Activated naive CD8-positive, alpha-beta T cell treated with anti-CD3 and anti-CD28 coated beads, Interleukin-2, amount 10 ng/mL, durations not matched to agents 7 days and 5 days (primary cell): ENCODE measurements at places on chromosomes 3 and 15. TPM values are rescaled to one million over a fixed set of nuclear protein-coding genes. Genes with fewer than 3 reads are reported as not detected.

DNA sequence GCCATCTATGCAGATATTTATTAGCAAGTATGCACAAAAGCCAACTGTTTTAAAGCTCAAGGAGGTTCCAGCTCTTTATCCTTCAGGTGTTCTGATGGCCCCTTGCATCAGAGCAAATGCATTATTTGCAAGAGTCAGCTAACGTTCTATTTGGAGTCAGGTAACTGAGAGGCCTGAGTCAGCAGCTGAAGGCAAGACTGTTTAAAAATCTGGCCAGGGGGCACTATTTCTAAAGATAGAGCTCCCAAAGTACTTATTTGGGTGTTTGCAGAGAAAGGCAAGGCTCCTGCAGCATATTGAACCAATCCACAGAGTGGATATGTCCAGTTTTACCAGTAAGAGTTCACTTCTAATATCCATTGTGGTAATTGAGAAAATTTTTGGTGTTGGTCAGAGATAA lies 146.1 kb downstream of the LRTM1 start:
- no peak for DNase-seq

GRCh38 chr3:111476701-111477100 lies 65.3 kb upstream of the CD96 start:
- DNase-seq: no peak

The A4GNT gene
- not detected for total RNA-seq

DNA sequence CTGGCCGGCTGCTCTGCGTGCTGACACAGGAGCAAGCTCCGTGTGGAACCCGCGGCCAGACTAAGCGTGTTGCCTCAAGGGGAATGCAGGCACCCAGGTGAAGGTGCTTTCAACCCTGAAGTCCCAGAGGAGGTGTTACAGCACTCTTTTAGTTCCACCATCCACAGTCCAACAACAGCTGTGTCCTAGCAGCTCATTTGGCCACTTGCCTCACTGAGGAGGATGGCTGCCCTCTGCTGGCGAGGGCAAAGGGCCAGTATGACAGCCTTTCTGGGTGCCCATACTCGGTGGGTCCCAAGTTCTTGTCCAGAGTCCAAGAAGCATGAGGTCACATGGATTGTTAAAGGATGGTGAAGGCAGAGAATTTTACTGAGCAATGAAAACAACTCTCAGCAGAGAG lies 87.8 kb downstream of the C3orf85 start:
- DNase-seq: no peak

- DNase-seq: no peak
Observed at GRCh38 chr3:155147588-155147987, 67.5 kb downstream of the MME start.

The GOLGA8S gene
- total RNA-seq: 1.2 TPM

The RGMA gene
- total RNA-seq: 0.30 TPM

The CFAP91 gene
- 0.94 TPM for total RNA-seq

The CCR5 gene
- 44.3 TPM for total RNA-seq

The ESYT3 gene
- 0.19 TPM for total RNA-seq

GRCh38 chr15:39934397-39935071 lies 619 bp downstream of the EIF2AK4 start:
- DNase-seq: peak; percentile 31

- DNase-seq: no peak
Observed at GRCh38 chr3:103126115-103126514, 691.3 kb downstream of the ZPLD1 start.

GRCh38 chr3:2774481-2775249 lies 335.5 kb downstream of the IL5RA start:
- no peak for DNase-seq

- no peak for DNase-seq
Observed at GRCh38 chr3:182726258-182727142, 66.8 kb upstream of the ATP11B start.

The CCK gene
- total RNA-seq: not detected

DNA sequence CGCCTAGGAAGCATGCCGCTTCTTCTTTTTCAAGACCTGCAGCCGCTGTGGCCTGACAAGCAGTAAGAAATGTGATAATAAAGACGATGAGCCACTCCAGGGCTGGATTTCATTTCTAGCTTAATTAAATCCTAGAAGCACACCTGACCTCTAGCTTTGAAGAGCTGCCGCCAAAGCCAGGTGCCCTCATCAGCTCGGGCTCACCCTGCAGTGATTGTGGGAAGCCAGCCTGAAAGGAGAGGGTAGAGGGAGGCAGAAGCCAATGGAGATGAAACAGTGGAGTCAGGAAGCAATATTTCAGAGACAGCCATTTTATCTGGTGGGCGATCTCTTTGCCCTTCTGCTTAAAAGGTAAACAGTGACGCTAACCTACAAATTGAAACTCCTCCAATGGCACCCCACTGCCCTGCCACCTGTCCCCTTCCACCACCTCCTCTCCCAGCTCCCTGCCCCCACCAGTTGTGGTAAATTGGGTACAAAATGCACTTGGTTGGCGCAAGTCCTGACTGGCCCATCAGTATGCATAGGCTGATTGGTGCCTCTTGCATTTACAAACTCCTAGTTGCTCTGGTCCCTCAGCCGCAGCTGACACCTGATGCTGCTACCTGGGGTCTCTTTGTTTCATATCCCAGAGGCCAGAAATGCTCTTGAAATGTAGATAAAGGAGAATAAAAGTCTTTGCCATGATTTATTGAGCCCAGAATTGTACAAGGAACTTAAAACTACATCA lies 385.3 kb downstream of the PDCD6IP start:
- no peak for DNase-seq

GRCh38 chr3:12205171-12205570 lies 46.5 kb upstream of the TIMP4 start:
- DNase-seq: no peak

The PAK6 gene
- 0.91 TPM for total RNA-seq

DNA sequence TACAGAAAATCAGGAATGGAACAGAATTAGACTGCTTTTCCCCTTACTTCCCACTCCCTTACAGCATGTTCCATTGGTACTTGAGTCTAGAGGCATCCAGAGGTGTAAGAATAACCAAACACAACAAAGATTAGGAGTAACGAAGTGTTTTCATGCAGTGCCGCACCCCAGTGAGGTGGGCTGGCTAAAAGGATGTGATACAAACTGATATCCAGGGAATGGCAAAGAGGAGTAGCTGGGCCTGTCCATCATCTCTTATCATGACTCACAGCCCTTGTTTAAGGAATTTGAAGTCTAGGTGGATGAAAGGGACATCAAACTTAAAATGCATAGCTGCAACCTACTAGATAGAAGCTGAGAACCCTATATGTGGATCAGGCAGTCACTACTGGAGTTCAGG lies 16.4 kb downstream of the SCG5 start:
- DNase-seq: no peak

The MRAS gene
- 1.0 TPM for total RNA-seq

GRCh38 chr3:49813497-49814174 lies at the start of gene UBA7:
UBA7 (minus strand) TSS chr3:49813953; CDS start chr3:49813787, 166 bp downstream.
- DNase-seq: peak; percentile 61

- no peak for DNase-seq
Observed at GRCh38 chr15:75034615-75035014, 11.2 kb downstream of the PPCDC start.

The GADL1 gene
- total RNA-seq: not detected

DNA sequence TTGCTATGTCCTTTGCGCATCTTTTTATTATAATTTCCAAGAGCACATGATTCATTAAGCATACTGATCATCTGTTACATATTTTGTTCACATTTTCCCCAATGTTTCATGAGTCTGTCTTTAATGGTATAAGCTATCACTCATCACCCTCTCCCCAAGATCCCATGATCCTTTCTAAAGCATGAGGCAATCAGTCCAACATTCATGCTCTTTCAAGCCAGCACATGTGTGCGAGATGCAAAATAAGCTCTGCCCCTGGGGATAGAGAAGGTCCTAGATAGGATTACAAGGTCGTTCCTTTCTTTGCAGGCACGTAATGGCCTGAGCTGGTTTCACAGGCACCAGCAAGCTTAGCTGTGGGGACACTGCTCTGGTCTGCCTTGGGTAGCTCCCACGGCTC lies 32.2 kb upstream of the B3GNT5 start:
- DNase-seq: no peak

The NR2E3 gene
- total RNA-seq: not detected

DNA sequence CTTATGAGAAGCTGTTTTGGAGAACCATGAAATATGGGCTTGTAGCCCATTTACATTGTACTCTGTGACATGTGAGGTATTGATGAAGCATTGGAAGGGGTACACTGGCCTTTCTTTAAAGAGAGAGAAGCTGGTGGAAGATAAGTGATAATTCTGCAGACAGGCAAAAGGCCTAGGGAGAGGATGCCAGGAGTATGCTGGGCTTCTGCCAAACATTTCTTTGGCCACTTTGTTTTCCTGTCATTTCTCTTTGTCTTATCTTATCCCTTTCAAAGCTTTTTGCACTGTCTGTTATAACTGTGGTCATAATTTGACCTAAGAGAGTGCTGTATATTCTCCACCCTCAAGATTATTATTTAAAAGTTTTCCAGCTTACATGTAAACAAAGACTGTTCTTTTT lies 109.6 kb upstream of the SEMA6D start:
- no peak for DNase-seq

DNA sequence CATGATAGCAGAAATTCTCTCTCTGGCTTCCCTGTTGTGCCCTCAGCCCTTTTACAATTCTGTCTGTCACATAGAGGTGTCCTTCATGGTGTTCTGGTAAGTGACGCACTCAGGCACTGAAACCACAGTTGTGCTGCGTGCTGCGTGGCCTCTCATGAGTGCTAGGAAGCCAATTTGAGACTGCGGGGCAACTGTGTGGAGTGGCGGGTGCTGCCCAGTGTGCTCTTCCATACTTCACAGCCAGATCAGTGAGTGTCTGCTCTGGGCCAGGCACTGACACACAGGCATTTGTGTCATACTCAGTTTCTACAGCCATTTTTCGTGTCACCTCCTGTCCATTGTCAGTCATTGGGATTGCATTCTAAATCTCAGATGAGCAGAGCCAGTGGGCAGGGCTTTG lies 133.1 kb upstream of the PLXNA1 start:
- no peak for DNase-seq

GRCh38 chr15:78737187-78737820 lies 74.0 kb downstream of the ADAMTS7 start:
- no peak for DNase-seq

- DNase-seq: no peak
Observed at GRCh38 chr3:31157047-31157694, 262.7 kb upstream of the GADL1 start.

- no peak for DNase-seq
Observed at GRCh38 chr3:54982807-54983206, 54.9 kb upstream of the LRTM1 start.

DNA sequence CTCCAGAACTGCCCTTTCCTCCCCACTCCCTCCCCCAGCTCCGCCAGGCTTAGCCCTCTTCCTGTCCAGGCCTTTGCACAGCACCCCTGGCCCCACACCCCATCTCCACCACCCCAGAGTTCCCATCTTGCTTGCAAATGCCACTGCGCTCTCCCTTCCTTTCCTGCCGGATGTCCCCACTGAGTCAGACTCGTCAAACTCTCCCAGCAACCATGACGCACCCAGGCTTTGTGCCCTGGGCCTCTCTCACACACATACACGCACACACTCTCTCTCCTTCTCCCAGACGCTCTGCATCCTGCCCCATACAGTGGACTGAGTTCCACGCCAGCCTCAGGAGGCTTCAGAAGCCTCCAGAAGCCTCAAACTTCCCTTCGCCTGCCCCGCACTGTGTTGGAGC lies 2.8 kb upstream of the CCDC9B start:
- DNase-seq: no peak

The GABRR3 gene
- not detected for total RNA-seq

The DHFR2 gene
- total RNA-seq: 7.7 TPM

GRCh38 chr15:23416349-23417276 lies 30.4 kb downstream of the GOLGA6L2 start:
- DNase-seq: no peak

DNA sequence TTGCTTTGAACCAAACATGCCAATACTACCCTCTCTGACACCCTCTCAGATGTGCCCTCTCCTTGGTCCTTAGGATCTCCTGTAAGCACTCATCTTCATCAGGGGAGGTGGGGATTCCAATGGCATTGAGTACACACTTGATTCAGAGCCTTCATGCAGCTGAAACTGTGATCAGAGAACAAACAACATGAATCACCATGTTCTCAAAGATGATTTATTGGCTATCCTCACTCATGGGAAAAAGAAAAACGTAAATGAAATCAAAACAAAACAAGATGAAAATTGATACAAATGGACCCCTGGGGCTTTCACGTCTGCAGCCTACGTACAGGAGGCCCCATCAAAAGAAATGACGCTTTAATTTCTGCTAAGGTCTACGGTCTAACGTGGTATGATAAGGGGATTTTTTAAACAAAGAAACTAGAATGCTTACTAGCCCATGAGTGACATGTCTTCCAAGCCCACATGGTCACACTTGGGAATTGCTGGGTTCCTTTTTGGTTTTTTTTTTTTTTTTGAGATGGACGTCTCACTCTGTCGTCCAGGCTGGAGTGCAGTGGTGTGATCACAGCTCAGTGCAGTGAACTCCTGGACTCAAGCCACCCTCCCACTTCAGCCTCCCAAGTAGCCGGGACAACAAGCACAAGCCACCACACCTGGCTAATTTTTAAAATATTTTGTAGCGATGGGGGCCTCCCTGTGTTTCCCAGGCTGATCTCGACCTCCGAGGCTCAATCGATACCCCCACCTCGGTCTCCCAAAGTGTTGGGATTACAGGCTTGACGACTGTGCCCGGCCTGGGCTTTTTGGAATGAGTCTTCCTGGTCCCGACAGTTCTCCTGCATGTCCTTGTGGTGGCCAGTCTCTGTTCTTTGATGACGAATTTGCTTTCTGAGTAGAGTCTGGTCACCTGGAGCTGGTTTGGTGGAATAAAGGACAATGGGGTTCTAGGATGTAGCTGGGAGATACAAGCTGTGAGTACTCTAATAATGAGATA lies 202.6 kb downstream of the XXYLT1 start:
- DNase-seq: peak; percentile 3

- DNase-seq: peak; percentile 65
Observed at GRCh38 chr3:51942603-51943450, 664 bp downstream of the PARP3 start.

- no peak for DNase-seq
Observed at GRCh38 chr15:36595611-36596010, 16.2 kb downstream of the CDIN1 start.
